Lower leg skin (tissue), 4 donors: ENCODE measurements at places on chromosomes 6 and 20.
A peak's percentile ranks its signal among the peaks of the same experiment; 100 is the strongest.

DNA sequence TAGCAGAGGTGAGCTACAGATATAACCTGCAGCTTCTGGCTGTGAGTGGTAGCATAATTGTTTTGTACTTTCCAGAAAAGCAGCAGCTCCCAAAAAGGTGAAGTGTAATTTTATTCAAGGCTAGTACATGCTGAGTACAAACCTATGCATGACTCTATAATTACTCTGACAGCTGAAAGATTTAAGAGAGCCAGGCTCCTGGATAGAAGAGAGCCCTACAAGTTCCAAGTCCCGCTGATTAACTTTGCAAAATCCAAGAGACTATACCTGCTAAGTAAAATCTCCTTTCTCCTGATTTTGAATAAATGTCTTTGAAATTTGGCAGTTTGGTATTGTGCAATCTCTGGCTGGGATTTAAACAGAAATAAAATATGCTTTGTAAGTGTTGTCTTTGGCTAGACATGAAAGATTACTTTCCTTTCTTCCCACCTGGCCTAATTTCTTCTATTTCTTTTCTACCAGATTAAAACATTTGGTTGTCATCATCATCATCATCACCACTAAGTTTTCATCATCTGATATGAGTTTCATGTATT, 79.5 kb downstream of the CTNNBL1 start:
- DNase-seq, result no peak

- DNase-seq, result no peak
Observed at GRCh38 chr6:168310403-168310802, 9.2 kb downstream of the DACT2 start.

- DNase-seq, result no peak
Observed at GRCh38 chr6:167976708-167977107, 20.8 kb upstream of the KIF25 start.

GRCh38 chr6:158437571-158437970, 122.3 kb upstream of the TMEM181 start:
- DNase-seq, result no peak

DNA sequence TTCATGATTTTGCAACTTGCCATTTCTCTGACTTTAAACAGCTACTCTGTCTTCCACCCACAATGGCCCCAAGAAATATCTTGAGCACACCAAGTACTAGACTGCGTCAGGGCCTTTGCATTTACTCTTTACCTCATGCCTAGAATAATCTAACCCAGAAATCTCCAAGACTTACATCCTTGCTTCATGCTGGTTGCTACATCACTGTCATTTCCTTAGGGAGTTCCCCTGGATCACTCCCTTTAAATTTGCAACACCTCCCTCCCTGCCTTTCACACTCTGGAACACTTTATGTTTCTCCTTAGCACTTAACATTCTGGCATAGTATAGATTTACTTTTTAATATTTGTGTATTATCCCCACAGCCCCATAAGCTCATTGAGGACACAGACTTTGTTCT, 4.9 kb upstream of the ELOVL5 start:
- no peak for DNase-seq

DNA sequence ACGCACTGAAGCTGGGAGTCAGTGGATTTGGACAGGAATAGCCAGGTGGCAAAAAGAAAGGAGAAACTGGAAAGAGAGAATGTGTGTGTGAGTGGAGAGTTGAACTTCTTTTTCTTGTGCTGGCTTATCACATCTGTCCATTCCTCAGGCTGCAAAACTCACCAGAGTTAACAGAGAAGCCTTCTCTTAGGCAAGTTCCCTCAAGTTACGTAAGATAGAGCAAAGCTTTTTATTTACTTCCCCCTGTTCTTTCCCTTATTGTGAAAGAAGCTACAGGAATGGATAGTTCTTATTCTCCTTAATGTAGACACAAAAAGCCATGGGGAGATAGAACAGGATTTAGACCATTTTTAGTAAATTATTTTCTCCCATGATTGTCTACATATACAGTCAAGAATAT, 188.6 kb downstream of the BMP2 start:
- no peak for DNase-seq

GRCh38 chr20:11544029-11544678, 373.5 kb upstream of the BTBD3 start:
- DNase-seq, result peak; percentile 48

DNA sequence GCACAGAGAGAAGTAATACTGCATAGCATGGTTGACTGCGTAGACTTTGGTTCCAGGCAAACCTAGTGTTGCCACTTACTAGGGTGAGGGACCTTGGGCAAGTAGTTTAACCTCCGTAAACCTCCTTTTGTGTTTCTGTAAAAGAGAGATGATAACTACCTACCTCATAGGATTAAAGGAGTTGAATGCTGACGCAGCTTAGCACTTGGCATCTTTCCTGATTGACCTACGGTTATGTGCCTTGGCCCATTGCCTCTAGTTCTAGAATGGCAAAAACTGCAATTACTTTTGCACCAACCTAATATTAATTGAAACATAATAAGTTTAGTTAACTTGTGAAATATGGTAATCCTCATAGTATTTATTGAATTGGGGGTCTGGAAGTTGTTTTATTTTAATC, 19.1 kb downstream of the GHRH start:
- no peak for DNase-seq

DNA sequence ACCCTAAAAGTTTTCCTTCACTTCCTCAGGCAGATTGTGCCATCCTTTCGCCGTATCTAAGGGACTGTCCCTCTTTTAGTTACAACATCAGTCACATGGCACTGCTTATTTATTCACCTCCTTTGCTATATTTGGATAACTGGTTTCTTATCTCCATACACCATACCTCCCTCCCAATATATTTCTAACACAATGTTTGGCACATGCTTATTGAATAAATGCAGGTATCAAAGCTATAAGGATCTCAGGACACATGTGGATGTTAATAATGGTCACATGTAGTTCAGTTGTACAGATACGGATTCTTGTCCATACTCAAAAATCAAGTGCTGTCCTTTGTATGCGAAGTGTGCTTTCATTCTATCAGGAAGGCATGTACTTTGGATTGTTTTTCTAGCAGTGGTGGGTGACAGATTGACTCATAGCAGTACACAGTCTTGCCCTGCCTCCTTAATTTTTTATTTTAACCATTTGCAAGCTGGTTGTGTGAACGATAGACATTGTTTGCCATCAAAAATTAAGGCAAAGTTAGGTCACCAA, 407.1 kb upstream of the RUNX2 start:
- no peak for DNase-seq

GRCh38 chr6:132131758-132132157, 180.6 kb upstream of the CCN2 start:
- DNase-seq, result no peak

- DNase-seq, result no peak
Observed at GRCh38 chr6:69584913-69585729, 211.7 kb downstream of the LMBRD1 start.

- no peak for DNase-seq
Observed at GRCh38 chr6:47254906-47255305, 54.8 kb downstream of the TNFRSF21 start.

- no peak for DNase-seq
Observed at GRCh38 chr6:3403238-3404173, 53.3 kb downstream of the SLC22A23 start.

GRCh38 chr20:44714102-44714700, 968 bp upstream of the CCN5 start:
- no peak for DNase-seq

DNA sequence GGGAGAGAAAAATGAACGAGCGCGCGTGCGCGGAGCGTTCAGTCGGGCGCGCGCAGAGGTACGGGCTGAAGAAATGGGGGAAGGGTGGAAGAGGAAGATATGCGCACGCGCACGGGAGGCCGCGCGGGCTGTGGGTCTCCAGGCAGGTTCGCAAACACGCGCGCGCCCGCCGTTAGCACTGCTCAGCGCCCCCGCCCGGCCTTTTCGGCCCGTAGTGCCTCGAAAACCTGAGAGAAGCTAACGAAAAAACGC, 393 bp downstream of the BCLAF1 start:
- peak; percentile 98 for DNase-seq

DNA sequence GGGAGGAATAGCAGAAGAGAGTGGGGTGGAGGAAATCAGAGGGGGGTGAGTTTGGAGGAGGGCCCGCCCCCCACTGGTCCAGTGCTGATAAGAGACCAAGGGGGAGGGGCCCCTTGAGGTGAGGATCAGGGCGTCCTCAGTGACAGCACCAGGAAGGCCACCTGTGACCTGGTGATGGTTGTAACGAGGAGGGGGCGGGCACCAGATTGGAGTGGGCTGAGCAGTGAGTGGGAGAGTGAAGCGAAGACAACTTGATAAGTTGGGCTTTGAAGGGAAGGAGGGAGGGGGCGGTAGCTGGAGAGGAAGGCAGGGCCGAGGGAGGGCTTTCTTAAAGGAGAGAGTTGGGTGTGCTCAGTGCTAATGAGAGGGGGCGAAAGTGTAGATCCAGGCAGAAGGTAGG, 30.7 kb downstream of the CDH22 start:
- no peak for DNase-seq

DNA sequence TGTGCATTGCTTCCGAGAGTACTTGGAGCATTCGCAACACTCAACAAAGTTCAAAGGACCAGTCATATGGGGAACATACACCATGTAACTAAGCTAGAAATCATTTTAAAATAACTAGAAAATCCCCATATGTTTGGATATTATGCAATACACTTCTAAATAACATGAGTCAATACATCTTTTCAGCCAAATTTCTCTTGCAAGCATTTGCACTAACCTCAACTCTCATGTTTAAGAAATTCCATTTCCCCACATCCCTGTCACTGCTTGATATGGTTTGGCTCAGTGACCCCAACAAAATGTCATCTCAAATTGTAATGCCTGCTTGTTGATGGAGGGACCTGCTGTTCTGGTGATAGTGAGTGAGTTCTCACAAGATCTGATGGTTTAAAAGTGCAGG, 85.7 kb upstream of the CST7 start:
- no peak for DNase-seq

DNA sequence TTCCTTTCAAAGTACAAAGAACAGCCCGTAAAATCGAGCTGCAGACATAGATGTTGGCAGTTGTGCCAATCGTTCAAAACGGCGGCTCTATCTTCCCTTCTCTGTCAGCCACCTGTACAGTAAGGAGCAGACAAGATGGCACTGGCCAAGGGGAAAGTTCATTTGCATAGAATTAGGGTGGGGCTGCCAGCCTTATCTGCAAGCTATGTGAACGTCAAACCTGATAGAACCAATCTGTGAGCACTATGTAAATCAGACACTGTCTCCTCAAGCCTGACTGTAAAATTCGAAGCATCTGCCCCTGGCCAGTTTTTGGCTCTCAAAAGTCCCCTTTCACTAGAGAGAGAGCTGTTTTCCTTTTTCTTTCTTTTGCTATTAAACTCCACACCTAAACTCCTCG, 374.5 kb downstream of the EPM2A start:
- DNase-seq, result no peak

DNA sequence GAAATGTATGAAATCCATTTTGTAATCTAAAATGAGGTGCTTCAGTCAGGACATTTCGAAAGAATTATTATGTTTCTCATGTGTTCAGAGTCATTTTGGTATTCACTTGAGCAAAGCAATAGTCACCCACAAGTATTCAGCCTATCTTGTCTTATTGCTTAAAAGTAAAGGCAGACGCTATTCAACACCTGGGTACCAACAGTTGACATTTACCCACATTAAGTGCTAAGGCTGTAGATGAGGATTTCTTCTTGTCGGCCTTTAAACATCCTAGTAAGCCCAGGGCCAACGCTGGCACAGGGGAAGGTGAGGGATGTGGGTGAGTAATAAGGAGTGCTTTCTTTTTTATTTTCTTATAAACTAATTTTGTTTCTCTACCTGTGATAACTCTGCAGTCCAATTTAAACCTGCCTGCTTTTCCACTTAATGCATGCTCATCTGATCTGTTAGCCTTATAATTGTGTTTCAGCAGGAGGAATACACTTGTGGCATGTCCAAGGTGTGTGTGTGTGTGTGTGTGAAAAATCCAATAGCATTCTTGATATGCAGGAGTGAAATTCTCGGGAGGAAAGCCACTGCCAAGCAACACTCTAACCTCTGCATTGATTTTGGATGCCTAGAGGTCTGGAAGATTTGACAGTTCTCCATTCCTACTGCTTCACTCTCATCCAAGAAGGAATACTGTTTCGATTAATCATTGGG, 252.0 kb downstream of the SOX4 start:
- no peak for DNase-seq

GRCh38 chr20:54706581-54706980, 231.2 kb downstream of the DOK5 start:
- no peak for DNase-seq

- no peak for DNase-seq
Observed at GRCh38 chr6:131574133-131574532, 1.1 kb downstream of the ARG1 start.

- DNase-seq, result no peak
Observed at GRCh38 chr6:156827382-156827781, 50.2 kb downstream of the ARID1B start.

GRCh38 chr6:169654598-169655391, 47.0 kb downstream of the WDR27 start:
- DNase-seq, result peak; percentile 68

DNA sequence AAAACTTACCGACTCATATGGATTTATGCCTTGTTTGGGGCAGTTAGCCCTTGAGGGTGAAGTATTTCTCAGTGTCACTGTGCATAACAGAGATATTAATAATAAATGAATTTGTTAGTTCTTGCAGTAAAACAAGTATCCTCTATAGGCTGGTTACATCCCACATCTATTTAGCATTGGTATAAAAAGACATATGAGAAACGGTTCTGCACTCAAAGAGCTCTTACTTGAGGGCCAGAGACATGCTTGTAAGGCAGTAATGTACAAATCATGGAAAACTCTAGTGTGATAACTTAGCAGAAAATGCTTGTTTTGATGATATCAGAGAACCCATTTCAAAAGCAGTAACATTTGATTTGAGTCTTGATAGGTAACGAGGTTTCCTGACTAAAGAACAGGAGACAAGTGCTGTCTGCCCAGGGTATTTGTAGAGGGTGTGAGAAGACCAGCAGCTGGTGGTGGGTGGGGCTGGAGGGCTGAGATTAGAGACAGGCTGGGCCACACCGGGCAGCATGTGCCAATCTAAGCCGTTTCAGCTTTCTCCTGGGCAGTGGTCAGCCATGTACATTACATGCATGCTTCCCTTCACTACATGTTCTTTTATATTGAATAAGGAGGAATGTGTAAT, 46.3 kb downstream of the TULP4 start:
- no peak for DNase-seq

DNA sequence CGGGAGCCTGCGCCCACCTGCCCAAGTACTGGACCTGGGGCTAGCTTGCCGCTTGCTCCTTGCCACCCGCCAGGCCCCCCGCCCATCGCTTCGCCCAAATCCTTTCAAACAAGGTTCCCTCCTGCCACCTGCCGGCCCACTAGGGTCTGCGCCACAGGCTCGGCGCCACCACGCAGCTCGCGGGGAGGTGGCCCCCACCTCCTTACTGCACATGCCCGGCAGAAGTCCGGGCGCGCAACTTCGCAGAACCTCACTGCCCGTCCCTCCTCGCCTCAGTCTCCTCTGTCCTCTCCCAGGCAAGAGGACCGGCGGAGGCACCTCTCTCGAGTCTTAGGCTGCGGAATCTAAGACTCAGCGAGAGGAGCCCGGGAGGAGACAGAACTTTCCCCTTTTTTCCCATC, 11.2 kb downstream of the GNAS-AS1 start:
- no peak for DNase-seq
